ENCODE measurements at places on chromosomes 6 and 20.

DNA sequence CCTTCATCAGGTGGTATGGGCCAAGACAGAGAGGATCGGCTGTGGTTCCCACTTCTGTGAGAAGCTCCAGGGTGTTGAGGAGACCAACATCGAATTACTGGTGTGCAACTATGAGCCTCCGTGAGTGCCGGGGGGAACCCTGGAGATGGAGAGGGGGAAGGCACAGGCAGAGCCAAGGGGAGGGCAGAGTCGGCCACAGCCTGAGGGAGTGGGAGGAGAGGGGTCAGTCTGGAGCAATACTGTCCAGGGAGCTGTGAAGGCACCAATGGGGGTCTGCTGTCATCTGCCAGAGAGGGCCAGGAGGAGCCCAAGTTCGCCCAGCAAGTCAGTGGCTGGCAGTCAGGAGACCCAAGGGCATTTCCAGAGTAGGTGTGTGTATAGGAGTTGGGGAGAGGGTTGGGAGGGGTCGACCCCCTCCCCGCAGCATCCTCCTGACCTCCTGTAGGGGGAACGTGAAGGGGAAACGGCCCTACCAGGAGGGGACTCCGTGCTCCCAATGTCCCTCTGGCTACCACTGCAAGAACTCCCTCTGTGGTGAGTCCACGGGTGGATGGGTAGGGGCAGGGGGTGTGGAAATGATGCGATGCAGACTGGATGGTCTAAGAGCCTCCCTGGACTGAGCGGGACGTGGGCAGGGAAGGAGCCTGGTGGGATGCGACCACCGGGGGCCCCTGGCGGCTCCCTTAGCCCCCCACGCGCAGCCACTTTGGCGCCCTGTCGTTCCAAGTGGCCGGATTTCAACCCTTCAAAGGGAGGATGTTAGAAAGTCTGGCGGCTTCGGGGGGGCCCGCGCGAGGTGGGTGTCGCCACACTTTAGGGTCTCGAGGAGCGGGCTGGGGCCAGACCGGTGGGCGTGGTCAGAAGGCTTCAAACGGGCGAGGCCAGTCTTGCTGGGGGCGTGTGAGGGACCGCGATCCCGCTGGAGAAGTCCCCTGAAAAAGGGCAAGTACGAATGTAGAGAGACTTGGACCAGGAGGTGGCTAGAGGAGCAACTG, 7.2 kb downstream of the PI16 start:
- no peak for ATAC-seq

- ATAC-seq, result no peak
Measured at GRCh38 chr6:105135907-105136430, 43.8 kb downstream of the POPDC3 start.

DNA sequence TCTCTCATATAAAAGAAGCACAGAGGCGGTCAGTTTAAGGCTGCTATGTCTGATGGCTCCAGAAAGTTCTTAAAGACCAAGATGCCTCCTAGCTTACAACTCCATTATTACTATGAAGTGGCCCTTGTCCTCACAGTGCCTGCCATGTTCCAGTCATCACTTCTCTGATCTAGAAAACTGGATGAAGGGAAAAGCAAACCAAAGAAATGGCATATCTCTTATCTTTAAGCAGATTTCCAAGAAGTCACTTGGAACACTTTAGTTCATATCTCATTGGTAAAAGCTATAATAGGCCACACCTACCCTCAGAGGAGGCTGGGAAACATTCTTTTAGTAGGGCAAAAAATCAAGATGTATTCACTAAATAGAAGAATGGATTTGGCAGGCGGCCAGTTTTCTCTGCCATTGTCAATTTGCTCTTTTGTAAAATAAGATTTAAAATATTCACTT, 289.6 kb downstream of the TBC1D7 start:
- no peak for ATAC-seq

GRCh38 chr6:90454836-90455427, 131.9 kb downstream of the MAP3K7 start:
- no peak for ATAC-seq

DNA sequence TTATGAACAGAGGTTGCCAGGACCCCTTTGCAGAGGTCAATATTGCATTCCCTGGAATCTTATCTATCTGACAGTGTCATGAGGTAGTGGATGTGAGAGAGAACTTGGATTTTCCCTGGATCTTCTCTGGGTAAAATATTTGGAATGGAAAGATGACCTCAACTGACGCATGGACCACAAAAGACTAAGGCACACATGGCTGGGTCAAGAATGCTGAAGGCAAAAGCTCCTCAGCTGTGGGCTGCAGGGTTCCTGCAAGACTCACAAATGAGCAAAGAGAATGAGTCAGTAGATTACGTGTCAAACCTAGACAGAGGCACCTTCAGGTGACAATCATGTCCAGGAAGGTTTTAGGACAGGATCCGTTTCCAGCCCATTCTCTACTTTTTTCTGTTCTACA, 484.0 kb downstream of the C6orf118 start:
- no peak for ATAC-seq

DNA sequence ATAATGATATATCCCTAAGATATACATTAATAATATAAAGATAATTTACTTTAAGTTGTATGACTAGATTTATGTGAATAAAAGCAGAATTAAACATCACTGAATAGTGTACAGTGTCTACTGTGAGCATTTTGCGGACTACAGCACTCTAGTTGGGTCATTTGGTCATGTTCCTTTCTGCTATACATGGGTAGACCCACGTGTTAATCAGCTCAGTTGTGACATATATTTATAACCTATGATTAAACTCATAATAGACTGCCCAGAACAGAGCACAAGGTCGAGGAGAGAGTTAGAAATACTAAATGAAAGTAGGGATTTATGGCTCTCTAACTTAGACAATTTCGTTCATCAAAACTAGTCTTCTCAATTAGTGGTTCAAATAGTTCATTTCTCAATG, 852.7 kb downstream of the EPHA7 start:
- ATAC-seq, result no peak

GRCh38 chr20:48329031-48329615, 498.7 kb downstream of the PREX1 start:
- no peak for ATAC-seq

DNA sequence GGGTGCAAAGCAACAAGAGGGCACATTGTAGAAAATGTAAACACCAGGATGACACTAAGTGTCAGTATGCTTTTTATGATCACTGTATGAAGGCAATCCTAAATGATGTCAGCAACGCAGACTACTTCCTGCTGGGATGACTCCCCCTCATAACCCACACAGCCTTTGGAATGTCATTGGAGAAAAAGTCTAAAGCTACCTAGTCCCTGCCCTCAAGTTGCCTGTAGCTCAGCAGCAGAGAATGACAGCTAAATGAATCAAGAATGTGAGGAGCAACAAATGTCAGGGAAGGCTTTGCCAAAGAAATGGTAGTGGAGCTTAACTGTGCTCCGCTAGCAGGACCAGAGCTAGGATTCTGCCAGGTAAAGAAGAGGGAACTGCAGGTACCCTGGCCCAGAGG, 555.6 kb downstream of the CD83 start:
- no peak for ATAC-seq

DNA sequence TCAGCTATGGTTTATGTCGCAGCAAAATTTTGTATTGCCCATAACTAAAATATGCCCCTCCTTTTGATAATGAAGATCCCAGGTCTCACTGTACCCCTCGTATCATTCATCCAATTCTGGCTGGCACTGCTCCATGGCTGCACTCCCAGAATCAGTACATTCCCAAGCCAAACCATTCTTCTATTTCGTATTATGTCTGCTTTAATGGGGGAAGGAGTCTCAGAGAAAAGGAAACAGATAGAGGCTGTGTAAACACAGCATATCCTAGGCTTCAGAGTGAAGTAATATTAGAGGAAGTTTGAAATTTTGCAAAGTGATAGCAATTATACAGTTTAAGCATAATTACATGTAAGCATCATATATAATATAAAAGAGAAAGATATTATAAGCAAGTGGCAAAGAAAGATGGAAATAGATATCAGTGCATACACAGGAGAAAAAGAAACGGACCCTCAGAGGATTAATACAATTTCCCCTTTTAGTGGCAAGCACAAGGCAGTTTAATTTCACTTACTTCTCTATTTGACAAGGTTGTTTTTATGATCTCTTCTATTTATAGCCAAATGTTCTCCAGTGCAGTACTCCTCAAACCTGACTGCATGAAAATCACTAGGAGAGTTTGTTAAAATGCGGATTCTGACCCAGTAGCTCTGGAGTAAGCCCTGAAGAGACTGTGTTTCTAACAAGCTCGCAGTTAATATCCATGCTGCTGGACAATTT, 56.5 kb upstream of the TENT5A start:
- ATAC-seq, result no peak

GRCh38 chr6:37637562-37638413, 59.9 kb downstream of the MDGA1 start:
- ATAC-seq, result no peak

DNA sequence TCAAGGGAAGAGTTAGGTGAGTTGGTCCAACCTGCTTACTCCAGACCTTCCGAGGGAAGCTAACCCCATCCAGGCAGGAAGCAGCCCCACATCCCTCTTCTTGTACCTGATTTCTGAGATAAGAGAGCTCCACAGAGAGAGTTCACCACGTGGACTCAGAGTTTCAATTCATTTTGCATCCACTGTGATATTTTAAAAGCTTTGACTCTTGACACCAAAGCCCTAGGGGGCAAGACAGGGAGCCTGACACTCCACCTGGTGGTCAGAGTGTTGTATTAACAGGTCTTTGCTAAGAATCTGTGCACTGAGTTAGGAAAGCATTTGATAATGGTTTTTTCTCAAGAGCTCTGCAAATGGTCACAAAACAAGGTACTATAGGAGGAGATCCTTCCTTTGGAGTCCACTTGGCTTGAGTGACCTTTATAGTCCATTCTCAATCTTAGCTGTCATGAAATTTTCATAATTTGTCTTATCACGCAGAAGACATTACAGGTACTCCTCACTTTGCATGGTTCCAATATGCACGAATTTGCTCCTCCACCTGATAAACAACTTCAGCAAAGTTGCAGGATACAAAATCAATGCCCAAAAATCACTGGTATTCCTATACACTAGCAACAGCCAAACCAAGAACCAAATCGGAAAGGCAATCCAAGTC, 56.2 kb upstream of the RIPOR2 start:
- ATAC-seq, result peak; percentile 91

- no peak for ATAC-seq
Measured at GRCh38 chr6:30898750-30899360, 9.2 kb upstream of the GTF2H4 start.

- ATAC-seq, result peak; percentile 52
Measured at GRCh38 chr6:35687658-35688604, 784 bp downstream of the FKBP5 start.

DNA sequence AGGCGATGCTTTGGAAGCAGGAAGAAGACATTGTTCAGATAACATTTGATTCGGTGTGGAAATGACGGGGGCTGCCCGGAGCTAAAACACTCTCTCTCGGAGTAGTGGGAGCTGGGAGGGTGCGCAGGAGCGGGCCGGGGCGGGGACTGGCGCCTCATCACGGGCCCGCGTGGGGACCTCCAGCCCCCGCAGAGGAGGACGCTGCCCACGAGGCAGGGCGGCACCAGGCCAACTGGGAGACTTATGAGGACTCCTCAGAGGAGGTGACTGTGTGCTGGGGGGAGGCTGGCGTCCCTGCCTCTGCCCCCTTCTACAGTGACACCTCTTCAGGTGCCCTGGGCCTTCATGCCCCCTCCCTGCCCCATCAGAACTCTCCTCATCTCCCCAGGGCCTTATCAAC, 15.2 kb downstream of the DDO start:
- ATAC-seq, result no peak

GRCh38 chr20:44022464-44022863, 107.8 kb downstream of the TOX2 start:
- no peak for ATAC-seq

DNA sequence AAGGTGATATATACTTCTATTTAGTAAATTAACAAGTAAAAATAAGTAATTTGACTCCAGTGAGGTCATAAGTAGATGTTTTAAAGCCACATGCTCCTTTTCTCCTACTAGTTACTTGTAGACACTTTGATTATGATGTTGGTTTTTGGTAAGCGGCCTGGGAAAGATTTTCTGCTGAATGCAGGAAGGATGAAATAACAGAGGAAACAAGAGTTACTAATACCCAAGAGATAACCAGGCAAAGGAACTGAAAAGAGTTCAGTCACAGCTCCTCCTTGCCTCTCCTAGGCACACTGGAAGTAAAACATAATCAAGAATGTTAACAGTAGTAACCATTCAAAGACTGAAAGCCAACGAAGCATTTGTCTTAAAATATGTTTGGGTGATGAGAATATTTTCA, 203.3 kb downstream of the RNGTT start:
- no peak for ATAC-seq
